ENCODE measurements at places on chromosomes 4 and X.

- no peak for DNase-seq
Measured at GRCh38 chrX:142982679-142983078, 43.0 kb upstream of the SPANXN4 start.

- DNase-seq, result no peak
Measured at GRCh38 chrX:68754406-68754805, 74.4 kb upstream of the EFNB1 start.

DNA sequence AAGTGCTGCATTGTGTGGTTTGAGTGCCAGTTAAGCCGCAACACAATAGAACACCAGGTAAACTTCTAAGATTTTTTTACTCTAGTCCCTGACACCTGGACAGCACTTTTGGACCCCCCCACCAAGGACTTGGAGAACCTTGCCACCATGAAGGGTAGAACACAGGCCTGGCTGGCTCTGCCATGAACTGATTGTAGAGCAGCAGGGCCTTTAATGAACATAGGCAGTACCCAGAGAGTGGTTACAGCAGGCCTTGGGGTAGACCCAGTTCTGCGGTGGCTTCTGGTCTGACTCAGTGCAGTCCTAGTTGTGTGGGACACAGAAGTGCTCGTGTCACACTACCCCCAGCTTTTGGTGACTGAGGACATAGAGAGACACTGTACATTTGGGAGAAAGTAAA is 648.3 kb downstream of the PCDH19 start:
- DNase-seq, result no peak

GRCh38 chr4:130722361-130722760 is 1626.4 kb downstream of the C4orf33 start:
- DNase-seq, result no peak

DNA sequence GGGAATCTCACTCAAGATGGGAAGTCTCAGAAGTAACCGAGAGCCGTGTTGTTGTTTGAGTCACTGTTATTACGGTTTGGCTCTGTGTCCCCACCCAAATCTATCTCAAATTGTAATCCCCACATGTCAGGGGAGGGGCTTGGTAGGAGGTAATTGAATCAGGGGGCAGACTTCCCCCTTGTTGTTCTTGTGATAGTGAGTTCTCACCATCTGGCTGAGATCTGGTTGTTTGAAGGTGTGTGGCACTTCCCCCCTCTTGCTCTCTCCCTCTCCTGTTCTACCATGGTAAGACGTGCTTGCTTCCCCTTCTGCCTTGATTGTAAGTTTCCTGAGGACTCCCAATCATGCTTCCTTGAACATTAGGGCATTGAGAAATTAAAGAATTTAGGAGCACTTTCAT is 37.0 kb downstream of the HAND2 start:
- no peak for DNase-seq

All from GM04504 (cell line).